ENCODE measurements at places on chromosomes 16 and 17.

- no peak for DNase-seq
Observed at GRCh38 chr16:52068447-52069074, 478.4 kb downstream of the TOX3 start.

- DNase-seq, result no peak
Observed at GRCh38 chr17:4956493-4957061, 5.7 kb downstream of the ENO3 start.

DNA sequence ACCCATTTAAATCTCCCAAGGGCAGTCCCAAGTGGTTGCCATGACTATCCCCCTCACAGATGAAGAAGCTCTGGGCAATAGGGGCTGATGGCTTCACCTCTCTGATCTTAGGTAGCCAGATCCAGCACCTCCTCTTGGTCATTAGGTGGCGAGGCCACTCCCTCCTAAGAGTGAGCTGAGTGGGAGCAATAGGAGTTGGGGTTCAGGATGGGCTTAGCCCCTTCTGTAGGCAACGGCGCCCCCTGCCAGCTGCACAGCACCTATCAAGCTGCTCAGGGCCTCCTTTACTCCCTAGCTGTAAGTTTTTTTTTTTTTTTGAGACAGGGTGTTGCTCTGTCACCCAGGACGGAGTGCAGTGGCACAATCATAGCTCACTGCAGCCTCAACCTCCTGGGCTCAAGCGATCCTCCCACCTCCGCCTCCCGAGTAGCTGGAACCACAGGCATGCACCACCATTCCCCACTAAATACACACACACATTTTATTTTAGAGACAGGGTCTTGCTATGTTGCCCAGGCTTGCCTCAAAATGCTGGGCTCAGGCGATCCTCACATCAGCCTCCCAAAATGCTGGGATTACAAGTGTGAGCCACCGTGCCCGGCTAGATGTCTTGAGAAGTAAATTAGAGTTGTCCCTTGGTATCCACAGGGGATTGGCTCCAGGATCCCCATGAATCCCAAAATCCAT, 3.5 kb upstream of the RRAD start:
- DNase-seq, result no peak

- no peak for DNase-seq
Observed at GRCh38 chr16:1469693-1470201, 5.1 kb downstream of the CLCN7 start.

- DNase-seq, result no peak
Observed at GRCh38 chr17:75386430-75386829, 19.0 kb downstream of the GRB2 start.

DNA sequence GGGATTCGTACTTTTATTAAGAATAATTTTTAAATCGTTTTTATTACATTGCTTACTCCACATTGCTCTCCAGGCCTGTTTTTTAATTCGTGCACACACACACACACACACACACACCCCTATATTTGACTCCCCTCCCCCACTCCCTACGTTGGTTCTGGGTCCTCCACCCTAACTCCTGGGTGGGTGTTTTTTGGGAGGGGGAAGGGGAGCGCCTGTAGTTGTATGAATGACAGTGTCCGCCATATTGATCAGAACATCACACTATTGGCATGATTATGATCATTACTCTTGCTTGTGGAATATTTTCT, 1.3 kb downstream of the GNAO1 start:
- DNase-seq, result no peak

GRCh38 chr17:14442798-14443528, 142.1 kb downstream of the HS3ST3B1 start:
- DNase-seq, result no peak

DNA sequence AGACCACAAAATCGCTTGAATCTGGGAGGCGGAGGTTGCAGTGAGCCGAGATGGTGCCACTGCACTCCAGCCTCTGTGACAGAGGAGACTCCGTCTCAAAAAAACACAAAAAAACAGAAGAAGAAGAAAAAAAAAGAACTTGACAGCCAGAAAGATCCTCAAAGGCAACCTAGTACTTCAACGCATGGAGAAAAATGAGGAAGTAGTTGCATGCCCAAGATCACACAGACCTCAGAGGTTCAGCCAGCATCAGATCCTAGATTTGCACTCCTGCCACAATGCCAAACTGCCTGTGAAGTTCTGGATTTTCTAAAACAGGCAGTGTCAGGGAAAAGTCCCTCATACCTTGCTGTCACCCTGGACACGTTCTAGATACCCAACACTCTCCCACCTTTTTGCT, 1.5 kb downstream of the ATPAF2 start:
- DNase-seq, result no peak

- no peak for DNase-seq
Observed at GRCh38 chr16:52489894-52490293, 57.0 kb downstream of the TOX3 start.
